IPS DF 6.9 (cell line): ENCODE measurements at places on chromosomes 11 and 22.

- no peak for DNase-seq
Observed at GRCh38 chr11:363948-364761, 5.1 kb upstream of the B4GALNT4 start.

DNA sequence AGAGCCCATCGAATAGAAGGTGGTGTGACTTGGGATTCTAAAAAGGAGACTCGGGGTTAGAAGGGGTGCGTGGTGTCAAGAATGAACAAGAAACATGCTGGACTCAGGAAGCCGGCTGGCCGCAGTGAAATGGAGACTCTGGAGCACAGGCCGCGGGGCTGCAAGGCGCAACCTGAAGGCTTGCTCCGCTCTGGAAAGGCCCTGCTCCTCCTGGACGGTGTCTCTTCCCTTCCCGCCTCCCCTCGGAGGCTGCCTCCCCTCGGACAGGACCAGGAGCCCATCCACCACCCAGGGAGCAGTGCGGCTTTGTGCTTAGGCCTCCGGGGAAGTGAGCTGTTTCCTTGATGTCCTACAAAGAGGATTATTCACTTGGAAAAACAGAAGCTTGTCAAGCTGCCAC, 170.1 kb downstream of the OPCML start:
- DNase-seq, result no peak

- no peak for DNase-seq
Observed at GRCh38 chr11:33734441-33735270, 1.6 kb downstream of the CD59 start.

- DNase-seq, result no peak
Observed at GRCh38 chr22:48700566-48701295, 1126.9 kb downstream of the BRD1 start.

DNA sequence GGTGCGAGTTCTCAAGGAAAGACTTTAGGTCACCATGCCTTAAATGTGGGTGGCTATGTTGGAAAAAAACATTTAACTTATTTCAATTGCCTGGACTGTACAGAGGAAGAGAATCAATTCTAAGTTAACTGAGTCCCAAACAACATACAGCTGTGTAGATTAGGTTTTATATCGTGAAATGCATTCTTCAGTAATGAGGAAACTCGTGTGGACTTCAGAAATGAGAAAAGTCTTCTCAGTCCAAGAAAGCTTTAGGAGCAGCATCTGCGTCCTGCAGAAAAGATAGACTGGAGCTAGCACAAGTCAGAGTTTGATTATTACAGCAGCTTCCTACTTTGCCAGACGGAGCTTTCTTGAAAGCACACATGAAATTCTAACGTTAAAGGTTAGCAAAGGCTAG, 673.0 kb downstream of the OPCML start:
- no peak for DNase-seq

- no peak for DNase-seq
Observed at GRCh38 chr11:9838229-9838628, 174.4 kb downstream of the SWAP70 start.

- no peak for DNase-seq
Observed at GRCh38 chr11:69892986-69893555, 73.9 kb upstream of the FGF3 start.

- no peak for DNase-seq
Observed at GRCh38 chr11:114433376-114433775, 5.9 kb upstream of the REXO2 start.

GRCh38 chr22:30891443-30891755, 77.2 kb downstream of the MORC2 start:
- DNase-seq, result no peak

DNA sequence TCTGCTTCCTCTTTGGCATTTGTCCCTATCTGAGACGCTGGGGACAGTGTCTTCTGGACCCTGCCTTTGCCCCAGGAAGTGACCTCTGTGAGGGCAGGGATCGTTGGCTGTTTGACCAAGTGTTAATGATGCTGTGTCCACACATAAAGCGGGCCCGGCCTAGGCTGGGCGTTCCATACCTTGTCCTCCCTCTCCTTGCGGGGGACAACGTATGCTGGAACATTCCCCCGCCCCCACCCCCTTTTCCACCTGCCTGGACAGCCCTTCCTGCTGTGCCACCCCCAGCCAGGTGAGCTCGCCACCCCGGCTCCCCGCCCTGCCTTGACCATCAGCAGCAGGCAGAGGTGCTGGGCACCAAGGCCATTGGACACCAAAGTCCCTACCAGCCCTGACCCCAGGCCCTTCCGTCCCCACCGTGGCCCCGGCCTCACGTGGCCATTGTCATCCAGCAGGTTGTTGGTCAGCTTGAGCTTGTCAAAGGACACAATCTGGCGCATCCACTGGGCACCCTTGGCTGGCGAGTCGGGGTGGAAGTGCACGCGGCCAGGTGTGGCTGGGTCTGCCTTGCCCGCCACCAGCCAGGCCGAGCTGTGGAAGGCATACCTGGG, 4.1 kb upstream of the NUDT8 start:
- no peak for DNase-seq

GRCh38 chr11:88438721-88439120, 101.2 kb upstream of the CTSC start:
- DNase-seq, result no peak

GRCh38 chr22:24323695-24324094, 53.1 kb downstream of the SPECC1L start:
- no peak for DNase-seq

DNA sequence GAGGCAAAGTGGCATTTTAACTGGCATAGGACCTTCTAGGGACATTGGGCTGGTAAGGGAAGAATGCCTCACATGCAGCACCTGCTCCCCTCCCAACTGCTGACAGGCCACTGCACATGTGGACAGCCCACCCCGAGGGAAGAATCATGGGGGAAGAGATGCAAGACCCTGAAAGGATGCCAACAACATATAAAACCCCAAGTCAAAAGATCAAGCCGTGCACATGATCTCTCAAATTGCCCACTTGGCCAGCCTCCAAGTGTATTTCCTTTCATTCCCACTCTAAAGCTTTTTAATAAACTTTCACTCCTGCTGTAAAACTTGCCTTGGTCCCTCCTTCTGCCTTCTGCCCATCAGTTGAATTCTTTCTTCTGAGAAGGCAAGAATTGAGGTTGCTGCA, 947.8 kb upstream of the CCDC90B start:
- DNase-seq, result no peak

DNA sequence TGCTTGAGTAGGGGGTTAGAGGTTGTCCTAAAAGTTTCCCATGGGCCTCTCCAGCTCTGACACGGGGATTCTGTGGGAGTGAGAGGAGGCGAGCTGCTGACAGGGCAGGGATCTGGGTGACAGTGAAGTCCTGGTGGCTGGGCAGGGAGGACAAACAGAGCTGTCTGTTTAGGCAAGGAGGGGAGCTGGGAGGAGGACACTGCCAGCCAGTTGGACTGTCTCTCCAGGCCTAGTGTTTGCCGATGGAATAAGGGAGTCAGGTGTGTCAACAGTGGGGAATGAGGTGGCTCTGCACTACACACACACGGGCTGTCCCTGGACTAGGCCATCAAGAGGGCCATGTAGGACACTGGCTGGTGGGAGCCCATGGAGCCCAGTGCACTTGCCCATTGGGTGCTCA, 20.6 kb upstream of the SYT7 start:
- DNase-seq, result no peak

DNA sequence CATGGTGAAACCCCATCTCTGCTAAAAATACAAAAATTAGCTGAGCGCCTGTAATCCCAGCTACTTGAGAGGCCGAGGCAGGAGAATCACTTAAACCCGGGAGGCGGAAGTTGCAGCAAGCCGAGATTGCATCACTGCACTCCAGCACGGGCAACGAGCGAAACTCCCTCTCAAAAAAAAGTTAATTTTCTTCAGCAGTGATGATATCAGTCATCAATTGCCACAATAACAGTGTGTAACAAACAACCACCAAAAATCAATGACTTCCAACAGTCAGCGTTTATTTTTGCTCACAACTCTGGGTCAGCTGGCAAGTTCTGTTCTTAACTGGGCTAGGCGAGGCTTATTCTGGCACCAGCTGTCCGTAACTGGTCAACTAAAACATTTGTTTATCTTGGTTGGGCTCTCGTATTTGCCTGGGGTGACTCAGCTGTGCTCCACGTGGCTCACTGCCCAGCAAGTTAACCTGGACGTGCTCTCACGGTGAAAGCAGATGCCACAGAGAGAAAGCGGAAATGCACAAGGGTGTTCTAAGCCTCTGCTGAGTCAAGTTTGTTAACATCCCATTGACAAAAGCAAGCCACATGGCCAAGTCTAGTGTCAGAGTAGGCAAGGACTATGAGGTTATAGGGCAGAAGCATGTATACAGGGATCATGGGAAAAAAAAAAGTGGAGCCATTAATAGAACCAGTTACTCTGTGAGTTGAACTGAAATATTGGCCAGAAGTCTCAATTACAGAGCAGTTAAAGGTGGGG, 52.1 kb downstream of the LHFPL7 start:
- DNase-seq, result no peak

DNA sequence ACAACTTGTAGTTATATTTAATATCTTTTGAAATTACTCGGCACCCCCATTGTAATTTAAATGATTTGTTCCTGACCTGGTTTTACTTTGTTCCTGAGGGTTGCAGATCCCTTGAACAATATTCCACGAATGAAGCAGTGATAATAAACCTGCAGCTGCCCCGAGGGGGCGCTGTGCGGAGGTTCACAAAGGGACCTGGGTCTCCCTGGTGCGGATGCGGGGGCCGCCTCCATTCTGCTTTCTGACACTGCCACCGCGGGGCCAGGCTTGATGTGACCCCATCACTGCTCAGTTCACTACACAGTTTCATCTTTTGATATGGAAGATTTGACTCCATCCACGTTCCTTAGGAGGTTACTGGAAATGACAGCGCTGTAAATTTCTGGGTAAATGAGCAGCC, 62.9 kb upstream of the PRODH start:
- peak; percentile 52 for DNase-seq

- no peak for DNase-seq
Observed at GRCh38 chr11:66543263-66544107, 2.4 kb downstream of the ZDHHC24 start.

- no peak for DNase-seq
Observed at GRCh38 chr11:84430661-84431060, 1144.5 kb upstream of the CCDC90B start.

- no peak for DNase-seq
Observed at GRCh38 chr22:50445071-50445879, 29.6 kb downstream of the SBF1 start.

GRCh38 chr11:131546218-131546895, 175.9 kb downstream of the NTM start:
- no peak for DNase-seq

- DNase-seq, result no peak
Observed at GRCh38 chr11:21866781-21867180, 326.1 kb upstream of the ANO5 start.

GRCh38 chr22:46459347-46460065, 77.9 kb downstream of the CELSR1 start:
- DNase-seq, result no peak

- no peak for DNase-seq
Observed at GRCh38 chr11:104823657-104824056, 74.6 kb downstream of the CASP12 start.

DNA sequence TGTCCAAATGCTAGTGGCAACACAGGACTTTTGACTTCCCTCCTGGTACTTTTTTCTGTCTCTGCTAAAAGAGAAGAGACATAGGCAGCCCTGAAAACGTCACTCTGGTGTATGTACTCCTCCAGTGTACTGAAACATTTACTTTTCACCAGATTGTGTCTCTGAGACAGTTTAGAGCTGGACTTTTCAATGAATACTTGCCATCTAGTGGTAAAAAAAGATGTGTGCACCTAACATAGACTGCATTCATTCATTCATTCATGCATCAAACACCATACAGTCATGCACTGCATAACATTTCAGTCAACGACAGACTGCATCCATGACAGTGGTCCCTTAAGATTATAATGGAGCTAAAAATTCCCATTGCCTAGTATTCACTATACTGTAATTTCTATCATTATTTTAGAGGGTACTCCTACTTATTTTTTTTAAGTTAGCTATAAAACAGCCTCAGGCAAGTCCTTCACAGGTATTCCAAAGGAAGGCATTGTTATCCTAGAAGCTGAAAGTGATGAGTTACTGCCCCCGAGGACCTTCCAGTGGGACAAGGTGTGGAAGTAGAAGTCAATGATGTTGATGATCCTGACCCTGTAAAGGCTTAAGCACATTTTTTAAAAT, 186.2 kb downstream of the SPON1 start:
- no peak for DNase-seq

DNA sequence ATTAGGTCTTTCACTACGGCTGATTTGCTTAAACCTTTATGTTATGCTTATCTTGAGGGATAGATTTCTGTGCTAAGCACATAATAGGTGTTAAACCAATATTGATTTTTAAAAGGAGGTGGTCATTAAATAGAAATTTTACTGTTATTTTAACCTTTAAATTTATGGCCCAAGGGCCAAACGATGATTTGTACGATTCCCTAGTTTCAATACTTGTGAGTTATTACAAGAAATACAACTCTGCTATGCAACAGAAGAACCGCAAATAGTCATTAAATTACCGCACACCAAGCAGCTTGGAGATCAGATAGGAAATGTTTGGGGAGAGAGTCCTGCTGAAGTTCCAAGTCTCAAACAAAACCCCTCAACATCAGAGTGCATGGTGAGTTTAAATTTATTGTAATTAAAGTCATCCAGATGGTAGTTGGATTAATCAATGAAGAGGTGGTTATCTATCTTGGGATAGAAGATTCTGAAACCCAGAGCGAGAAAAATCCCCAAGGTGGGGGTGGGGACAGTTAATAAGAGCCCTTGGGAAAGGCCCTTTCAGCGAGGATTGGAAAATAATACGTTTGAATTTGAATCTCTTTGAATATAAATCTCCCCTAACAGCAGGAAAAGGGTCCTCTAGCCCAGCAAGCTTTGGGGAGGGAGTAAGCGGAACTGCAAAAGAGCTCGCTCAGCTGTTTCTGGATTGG, 805 bp upstream of the QSER1 start:
- no peak for DNase-seq

- DNase-seq, result no peak
Observed at GRCh38 chr11:36711104-36711825, 113.2 kb upstream of the RAG2 start.

- no peak for DNase-seq
Observed at GRCh38 chr11:4041731-4042391, 52.7 kb upstream of the RRM1 start.

DNA sequence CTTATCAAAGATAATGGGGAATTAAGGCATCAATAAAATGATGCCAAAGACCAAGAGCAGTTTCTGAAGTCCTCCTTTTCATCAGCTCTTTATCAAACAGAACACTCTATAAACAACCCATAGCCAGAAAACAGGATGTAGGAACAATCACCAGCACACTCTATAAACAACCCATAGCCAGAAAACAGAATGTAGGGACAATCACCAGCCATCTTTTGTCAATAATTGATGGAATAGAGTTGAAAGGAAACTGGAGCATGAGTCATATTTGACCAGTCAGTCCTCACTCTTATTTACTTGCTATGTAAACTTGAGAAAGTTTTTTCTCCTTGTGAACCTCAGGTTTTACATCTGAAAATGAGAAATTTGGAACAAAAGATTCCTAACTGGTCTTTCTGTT, 10.0 kb downstream of the MS4A2 start:
- DNase-seq, result no peak

DNA sequence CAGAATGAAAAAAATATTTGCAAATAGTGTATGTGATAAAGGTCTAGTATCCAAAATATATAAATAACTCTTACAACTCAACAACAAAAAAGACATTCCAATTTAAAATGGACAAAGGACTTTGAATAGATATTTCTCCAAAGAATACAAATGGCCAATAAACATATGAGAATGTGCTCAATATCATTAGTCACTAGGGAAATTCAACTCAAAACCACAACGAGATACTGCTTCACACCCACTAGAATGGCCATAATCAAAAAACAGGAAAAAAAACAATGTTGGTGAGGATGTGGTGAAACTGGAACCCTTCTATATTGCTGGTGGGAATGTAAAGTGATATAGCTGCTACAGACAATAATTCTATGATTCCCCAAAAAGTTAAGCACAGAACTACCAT, 38.6 kb upstream of the RPS13 start:
- DNase-seq, result no peak
